ENCODE measurements at places on chromosomes 7 and 10.

DNA sequence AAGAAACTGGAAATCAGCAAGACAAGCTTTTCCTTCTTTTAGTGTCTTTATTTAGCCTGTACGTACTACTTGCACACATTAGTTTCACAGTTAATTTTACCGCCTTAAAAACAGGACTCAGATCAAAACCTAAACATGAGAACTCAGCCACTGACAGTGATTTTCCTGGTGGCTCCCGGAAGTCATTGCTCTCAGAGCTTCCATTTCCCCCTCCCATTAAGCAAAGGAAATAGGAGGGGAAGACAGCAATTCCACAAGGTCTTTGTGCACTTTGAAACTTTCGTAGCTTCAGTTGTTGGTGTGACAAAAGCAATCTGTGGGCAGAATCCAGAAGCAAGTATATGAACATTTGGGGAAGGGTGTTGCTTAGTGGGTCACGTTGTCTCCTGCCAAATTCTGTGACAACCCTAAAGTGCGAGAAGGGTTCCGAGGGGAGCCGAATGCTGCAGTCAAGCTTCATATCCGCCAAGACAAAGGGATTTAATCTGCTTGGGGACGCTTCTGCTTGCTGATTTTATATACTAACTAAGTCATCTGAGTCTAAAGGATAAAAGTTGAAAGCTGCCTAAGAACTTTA, 30.4 kb downstream of the FAM53B start:
- no peak for DNase-seq

DNA sequence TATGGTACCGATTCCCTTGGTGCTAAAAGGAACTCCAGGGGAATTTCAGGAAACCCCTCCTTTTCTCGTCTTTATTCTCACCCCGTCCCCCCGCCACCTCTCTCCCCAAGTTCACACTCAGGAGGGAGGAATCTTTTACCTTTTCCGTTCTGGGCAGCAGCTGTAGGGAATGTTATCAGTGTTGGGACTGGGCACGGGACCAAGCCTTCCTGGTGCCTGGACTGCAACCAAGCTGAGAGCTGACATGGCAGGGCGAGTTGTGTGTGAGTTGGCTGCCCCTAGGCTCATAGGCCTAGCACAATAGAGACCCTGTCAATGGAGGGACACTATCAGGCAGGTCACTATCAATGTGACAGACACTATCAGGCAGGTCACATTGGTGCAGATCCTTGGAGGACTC, 121.4 kb downstream of the TCF7L2 start:
- DNase-seq = no peak

DNA sequence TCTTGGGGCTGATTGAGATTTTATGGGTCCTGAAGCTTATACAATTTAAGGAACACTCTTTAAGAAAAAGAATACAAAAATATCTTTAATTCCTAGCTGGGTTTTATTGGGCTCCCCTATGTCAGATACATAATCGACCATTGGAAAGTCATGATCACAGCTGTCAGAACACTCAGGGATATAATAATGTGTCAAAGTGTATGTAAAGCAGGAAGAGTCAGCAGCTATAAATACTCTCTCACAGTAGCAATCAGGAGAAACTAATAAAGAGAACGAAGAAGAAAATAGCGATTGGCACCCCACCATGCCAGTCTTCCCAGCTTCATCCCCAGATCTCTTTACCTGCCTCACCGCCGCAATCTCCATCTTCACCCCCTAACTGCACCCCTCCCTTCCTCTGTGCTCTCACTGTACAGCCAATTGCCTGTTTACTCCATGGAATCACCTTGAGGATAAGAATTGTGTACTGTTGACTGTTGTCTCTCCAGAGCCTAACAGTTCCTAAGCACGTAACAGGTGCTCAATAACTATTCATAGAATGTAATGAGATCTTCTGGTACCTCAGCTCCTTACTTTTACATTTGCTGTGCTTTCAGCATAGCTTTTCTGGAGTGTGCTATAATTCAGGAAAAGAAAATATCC, 24.0 kb upstream of the WNT8B start:
- DNase-seq = no peak

DNA sequence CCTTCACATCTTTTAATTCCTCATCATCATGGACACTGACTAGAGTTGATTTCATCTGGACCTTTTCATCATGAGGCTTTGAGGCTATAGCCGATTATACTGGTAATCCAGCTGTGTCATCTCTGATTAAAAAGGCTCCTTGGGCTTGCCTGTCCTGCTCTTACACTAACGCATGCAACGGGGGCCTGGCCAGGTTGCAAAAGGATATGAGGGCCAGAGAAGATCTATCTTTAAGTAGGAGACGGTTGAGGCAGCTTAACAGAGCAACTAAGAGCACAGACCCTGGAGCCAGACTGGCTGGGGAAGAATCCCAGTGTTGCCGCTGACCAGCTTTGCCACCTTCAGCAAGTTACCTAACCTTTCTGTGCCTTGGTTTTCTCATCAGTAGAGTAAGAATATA, 211.5 kb downstream of the PTEN start:
- no peak for DNase-seq

- no peak for DNase-seq
Measured at GRCh38 chr10:27345455-27345920, 104.9 kb upstream of the ACBD5 start.

- no peak for DNase-seq
Measured at GRCh38 chr10:16993186-16993585, 136.4 kb downstream of the CUBN start.

- peak; percentile 86 for DNase-seq
Measured at GRCh38 chr10:79241990-79242619, 105.2 kb upstream of the PPIF start.

DNA sequence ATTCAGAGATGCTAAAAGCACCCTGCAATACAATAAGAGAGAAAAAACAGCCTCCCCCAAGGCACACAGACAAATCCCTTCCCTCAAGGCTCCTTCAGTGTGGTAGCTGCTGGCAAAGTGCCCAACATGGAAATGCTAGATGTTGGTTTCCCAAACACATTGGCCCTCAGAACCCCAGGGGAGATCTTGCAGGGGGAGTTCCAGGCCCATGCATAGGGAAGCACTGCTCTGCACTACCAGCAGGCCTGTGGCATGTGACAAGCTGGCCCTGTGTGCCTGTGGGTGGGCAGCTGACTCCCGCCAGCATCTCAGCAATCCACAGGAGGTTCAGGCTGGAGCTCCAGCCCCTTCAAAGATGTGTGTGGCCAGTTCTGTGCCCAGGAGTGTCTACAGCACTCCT, 16.8 kb upstream of the CSGALNACT2 start:
- DNase-seq = no peak

DNA sequence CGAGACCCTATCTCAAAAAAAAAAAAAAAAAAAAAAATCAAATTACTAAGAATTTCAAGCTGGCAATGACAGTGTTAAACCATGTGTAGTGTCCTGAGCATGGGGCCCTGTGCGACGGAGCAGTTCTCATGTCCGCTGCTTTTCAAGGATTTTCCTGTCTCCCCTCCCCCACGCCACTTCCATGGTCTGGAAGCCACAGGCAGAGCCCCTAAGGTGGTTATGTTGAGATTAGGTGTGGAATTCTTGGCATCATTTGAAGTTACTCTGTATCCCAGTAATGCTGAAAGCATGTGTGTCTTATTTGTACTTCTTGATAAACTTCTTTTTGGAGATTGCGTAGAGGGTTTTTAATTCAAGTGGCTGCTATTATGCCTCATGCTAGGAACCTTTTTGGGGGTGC, 65.2 kb downstream of the PFKFB3 start:
- no peak for DNase-seq

DNA sequence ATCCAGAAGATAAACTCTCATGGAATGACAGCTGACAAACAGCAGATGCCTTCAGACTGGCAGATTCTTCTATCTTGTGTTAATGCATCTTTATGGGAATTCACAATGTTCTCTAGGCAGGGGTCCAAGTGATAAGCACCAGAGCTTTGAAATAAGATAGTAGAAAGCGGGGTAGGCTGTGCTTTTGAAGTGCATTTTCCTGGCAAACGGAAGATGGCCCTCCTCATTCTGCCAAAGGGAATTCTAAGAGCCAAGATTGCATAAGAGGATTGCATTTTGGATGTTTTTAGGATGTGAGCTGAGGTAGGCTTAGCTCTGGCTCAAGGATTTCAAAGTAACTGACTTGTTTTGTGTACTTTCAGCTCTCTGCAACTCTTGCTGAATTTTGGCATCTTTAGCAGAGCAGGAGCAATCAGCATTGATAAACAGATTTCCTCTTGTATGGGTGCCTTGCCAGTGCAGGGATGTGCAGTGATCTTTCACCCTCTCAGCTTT, 298.5 kb upstream of the KLF6 start:
- peak; percentile 72 for DNase-seq

DNA sequence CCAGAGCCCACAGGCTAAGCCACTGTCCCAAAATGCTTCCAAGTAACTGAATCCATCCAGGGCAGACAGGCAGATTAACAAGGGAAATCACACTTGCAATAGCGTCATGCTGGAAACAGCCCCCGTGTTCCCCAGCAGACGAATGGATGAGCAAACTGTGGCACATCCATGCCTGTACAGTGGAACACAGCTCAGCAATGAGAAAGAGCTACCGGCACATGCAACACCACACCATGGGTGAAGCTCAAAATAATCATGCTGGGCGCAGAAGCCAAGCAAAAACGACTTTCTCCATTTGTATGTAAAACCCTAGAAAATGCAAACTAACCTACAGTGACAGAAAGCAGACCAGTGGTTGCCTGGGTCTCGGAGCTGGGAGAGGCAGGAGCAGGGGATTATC, 153.1 kb downstream of the SLIT1 start:
- DNase-seq = no peak

GRCh38 chr10:74542077-74542476, 284.3 kb upstream of the KAT6B start:
- peak; percentile 92 for DNase-seq

Measured in mesenchymal stem cell (in vitro differentiated cells and primary cell).